ENCODE measurements at places on chromosomes 5 and 9.

GRCh38 chr5:31106691-31107090 is 86.8 kb upstream of the CDH6 start:
- ATAC-seq, result no peak

DNA sequence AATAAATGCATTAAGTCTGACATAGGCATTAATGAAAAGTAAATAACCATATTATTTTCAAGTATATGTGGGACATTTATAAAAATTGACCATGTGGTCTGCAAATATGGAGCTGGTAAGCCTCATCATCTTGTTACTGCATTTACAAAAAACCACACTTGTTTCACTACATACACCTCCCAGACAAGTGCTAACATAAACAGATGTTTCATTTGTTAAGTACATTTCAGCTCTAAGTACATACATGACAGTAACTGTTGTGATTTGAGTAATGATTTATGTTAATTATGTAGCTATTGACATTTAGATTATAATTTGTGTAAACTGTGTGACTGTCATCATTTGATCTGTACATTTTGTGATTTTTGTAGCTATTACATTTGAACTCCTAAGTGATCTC is 13.9 kb downstream of the IDNK start:
- peak; percentile 29 for ATAC-seq

GRCh38 chr9:97039514-97039860 is 545 bp upstream of the CTSV start:
- no peak for ATAC-seq

- ATAC-seq, result no peak
Measured at GRCh38 chr9:119420231-119420630, 51.0 kb upstream of the BRINP1 start.

- ATAC-seq, result no peak
Measured at GRCh38 chr5:81751836-81752643, 1.1 kb upstream of the SSBP2 start.

DNA sequence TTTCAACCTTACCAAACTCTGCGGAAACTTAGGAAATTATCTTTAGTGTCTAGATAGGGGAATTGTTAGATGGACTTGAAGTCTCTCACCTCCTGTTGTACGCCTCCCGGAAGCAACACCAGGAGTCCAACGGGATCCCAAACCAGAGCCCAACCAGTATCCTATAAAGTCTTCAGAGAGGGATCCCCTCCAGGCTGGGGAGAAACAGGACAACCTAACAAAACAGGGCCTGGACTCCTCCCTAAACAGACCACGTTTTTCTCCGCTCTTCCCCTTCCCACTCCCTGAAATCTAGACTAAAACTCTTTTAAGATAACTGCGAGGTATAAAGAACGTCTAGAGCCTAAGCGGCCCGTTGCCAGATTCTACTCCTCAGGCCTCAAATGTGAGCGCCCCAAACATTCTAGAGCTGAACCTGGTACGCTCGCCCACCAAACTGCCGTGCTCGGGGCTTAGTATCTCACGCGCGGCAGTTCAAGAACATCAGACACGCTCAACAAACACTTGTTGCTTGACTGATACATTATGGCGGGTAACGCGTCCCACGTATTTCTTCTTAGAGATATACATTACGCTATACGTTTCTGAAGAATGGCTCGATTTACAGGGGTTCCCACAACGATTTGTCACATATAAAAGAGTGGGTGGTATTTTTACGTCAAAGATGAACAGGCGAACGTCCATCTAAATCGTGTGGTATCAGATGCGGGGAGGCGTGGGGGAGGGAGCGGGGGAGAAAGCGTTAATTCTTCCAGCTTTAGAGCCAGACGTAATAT is 663 bp upstream of the SMIM27 start:
- ATAC-seq, result peak; percentile 50

DNA sequence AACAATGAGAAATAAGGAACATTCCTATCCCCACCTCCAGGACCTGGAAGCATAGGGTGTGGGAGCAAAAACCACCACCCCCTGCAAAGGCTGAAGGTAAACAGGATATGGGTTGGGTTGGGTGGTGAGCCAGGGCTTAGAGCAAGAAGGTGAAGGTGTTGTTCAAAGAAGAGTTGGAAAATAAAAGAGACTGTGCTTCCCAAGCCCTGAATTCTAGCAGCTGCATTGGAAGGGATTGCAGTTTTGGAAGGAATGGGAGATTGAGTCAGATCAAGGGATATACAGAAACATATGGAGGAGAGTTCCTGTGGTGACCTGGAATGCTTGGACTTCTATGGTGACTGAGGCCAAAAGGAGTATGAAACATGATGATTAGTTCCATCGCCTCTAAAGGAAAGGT is 24.7 kb upstream of the MTAP start:
- no peak for ATAC-seq

- ATAC-seq, result no peak
Measured at GRCh38 chr9:98999152-98999525, 55.4 kb downstream of the COL15A1 start.

DNA sequence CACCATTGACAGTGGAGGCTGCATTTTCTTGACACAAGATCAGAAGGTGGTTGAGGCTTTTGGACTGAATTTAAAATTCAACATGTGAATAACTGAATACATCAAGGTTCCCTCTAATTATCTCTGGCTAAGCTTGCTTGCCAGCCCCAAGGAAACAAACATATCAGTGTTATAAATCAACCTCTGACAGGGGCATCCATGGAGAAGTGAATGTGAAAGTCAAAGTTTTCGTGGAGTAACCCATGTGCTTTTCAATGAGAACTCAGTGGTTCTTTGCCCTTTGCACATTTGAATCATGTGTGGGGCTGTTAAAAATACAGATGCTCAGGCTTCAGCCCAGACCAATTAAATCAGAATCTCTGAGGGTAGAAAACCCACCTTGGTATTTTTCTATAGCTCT is 128.9 kb downstream of the LRRC70 start:
- ATAC-seq, result no peak

DNA sequence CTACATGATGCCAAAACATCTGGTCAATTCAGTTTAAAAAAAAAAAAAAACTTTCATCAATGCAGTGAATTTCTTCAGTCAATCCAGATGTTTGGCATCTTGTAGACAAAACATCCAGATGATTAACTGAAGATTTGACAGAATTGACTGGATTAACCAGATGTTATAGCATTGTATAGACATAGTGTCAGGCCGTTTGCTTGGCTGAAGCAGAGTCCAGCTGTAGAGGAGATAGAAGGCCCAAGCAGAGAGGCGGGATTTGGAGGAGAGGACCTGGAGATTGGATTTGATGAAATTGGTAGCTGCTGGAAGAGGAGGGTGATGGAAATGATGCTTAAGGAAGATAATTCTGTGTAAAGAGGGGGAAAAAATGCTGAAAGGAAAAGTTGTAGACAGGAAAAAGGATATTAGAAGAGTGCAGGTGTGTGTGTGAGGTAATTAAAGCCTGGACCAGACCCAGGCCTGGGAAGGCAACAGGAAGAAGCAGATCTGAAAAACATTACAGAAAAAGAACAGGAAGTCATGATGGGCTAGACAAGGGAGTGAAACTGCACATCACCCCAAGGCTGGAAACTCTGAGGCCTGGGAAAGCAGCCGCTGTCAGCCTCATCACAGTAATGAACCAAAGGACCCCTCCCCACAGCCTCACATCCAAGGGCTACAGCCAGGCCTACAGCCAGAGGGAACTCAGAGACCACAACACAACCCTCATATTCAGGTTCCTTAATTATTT is 258.3 kb downstream of the CWC27 start:
- ATAC-seq, result peak; percentile 78

- no peak for ATAC-seq
Measured at GRCh38 chr5:51279983-51280706, 103.1 kb upstream of the ISL1 start.

DNA sequence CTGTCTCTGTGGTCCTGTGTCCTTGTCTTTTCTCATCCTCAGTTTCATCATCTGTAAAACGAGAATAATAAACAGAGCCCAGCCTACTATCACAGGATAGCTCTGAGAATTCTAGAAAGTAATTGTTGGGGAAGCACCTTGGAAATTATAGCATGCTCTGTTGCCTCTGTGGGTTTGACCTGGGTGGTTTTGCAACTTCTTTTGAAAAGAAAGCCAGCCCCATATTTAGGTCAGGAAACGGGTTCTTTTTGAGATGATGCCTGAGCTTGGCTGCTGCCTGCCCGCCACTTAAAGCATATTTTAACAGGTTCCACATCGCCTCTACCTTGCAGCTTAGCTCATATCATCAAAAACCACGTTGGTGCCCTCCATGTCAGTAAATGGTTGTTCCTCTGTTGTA is 111.1 kb downstream of the TLR4 start:
- peak; percentile 70 for ATAC-seq

- ATAC-seq, result no peak
Measured at GRCh38 chr5:57805732-57806131, 323.1 kb upstream of the ACTBL2 start.

DNA sequence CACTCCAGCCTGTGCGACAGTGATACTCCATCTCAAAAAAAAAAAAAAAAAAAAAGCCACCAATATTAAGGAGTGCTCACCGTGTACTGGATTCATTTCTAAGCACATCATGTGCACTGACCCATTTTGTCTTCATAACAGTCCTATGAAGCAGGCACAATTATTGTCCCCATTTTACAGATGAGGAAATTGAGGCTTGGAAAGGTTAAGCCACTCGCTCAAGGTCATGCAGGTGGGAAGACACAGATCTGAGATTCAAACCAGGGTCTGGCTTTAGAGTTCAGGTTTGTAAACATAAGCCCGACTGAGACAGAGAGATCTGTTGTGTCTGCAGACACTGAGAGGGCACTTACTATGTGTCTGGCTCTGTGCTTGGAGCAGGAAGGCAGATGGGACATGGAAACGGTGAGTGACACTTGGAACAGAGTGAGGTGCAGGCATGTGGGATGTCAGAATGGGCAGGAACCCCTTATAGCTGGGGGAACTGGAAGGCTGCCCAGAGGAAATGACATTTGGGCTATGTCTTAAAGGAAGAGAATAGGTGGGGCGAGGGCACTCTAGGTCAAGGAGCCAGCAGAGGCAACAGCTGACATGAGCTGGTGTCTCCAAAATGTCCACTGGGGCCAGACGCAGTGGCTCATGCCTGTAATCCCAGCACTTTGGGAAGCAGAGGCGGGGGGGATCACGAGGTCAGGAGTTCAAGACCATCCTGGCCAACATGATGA is 69.9 kb downstream of the STK10 start:
- ATAC-seq, result no peak

DNA sequence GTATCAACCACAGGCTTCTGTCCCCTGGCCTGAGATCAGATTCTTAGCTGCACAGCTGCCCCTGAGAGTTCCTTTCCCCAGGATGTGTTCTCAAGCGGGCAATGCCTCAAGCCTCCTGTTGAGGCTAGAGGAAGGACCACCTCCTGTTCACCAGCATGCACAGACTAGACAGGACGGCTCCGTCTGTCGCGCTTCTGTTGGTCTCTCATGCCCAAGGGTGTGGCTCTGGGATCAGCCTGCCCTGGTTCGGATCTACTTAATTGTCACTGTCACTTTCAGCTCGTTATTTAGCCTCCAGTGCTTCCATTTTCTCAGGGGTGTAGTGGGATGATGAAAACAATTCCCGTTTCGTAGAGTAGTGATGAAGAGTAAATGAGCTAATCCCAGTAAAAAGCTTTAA is 103.1 kb downstream of the KCNIP1 start:
- ATAC-seq, result no peak

Data from activated T-helper 17 cell treated with anti-CD3 and anti-CD28 coated beads, Interleukin-2, amount 50 U/mL, for 72 hours (primary cell).